Activated naive CD4-positive, alpha-beta T cell treated with anti-CD3 and anti-CD28 coated beads for 36 hours (primary cell): ENCODE measurements at places on chromosomes 4 and X. TPM values are rescaled to one million over a fixed set of nuclear protein-coding genes. Genes with fewer than 3 reads are reported as not detected.

PLAC1 gene
- total RNA-seq = not detected

PYURF gene
- total RNA-seq = 54.2 TPM

BEND2 gene
- total RNA-seq = not detected

KLHL4 gene
- not detected for total RNA-seq

PF4V1 gene
- not detected for total RNA-seq

DNA sequence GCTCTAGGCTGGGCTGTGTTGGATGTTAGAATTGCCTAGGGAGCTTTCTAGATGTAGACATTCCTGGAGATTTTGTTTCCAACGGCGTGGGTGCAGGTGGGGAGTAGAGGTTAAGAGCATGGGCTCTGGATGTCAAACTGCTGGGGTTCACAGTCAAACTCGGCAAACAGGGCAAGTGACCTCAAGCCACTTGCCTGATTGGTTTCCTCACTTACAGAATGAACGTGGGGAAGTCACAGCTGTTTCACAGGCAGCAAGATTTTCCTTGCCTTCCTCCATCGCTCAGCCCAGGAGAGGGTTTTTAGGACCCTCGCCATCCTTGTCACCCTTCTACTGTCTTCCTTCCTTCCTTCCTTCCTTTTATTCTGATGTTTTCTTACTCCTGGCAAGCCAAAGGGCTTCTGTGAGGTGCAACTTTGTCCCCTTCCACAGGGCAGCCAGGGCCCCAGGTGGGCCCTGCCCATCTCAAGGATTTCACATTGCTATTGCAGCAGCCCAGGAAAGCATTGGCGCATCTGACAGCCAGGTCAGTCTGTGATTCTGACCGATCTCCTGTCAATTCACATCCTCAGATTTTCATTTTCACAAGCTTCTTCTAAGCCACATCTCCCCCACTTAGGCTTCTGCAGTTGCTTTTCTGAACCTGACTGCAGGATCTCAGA is 7.0 kb downstream of the RTL5 start:
- no peak for DNase-seq

DNA sequence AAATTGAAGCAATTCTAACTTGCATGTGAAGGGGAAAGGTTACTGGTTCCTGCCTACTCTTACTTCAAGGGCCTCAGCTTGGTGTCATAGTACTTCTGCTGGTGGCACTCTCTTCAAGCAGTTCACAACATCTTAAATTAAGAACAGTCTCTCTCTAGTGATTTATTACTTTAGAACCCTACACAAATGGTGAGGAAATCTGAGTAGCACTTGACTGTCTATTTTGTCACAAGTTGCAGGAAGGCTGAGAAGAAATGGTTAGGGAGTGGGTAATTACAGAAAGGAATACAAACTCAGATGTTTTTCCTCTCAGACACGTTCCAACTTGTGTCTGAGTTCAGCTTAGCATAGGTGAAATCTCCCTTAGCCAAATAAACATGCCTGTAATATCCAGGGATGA is 242.3 kb upstream of the GRIA3 start:
- DNase-seq = no peak

- no peak for DNase-seq
Observed at GRCh38 chrX:131907488-131908314, 115.4 kb upstream of the STK26 start.

GRCh38 chrX:108298165-108298602 is 140.0 kb downstream of the COL4A6 start:
- DNase-seq = no peak

DNA sequence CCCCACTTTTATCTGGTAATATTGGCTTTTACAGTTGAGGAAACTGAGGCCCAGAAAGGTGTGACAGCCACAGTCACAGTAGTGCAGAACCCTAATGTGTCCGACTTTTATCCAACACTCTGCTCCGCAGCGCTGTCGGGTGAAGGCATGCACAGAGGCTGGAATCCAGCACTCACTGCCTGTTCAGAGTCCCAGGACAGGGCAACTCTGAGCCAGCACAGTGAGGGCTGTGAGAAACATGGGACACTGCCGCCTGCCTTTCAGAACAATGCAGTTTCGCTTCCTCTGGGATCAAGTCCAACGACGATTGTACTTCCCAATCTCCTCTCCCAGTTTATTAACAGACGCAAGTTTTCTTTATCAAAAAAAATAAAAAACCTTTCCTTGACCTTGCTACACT is 41.9 kb upstream of the PDGFRA start:
- no peak for DNase-seq

- DNase-seq = no peak
Observed at GRCh38 chr4:144411119-144411518, 234.8 kb upstream of the HHIP start.
